Activated CD4-positive, alpha-beta T cell treated with anti-CD3 and anti-CD28 coated beads, Interleukin-2, amount 10 ng/mL, durations not matched to agents 7 days and 5 days (primary cell): ENCODE measurements at places on chromosomes 4 and X.
A peak's percentile ranks its signal among the peaks of the same experiment; 100 is the strongest.

DNA sequence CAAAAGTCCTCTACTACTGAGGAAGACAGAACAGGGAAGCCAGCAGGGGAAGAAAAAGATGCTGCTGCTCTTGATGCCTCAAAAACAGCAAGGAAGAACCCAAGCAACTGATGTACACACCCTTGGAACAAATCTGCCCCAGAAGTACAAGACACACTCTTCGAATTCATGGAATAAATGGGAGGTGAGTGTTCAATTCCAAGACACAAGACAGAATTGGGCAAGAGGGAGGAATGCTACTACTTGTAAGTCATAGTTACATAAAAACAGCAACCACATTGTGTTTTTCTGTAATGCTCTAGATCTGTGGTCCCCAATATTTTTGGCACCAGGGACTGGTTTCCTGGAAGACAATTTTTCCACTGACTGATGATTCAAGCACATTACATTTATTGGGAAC, 58.0 kb upstream of the H2AZ1 start:
- no peak for DNase-seq

- DNase-seq, result no peak
These were observed 561.5 kb downstream of the ANKRD50 start for GRCh38 chr4:124151031-124151430.

GRCh38 chrX:131262738-131263679, 26.1 kb downstream of the IGSF1 start:
- peak; percentile 7 for DNase-seq

DNA sequence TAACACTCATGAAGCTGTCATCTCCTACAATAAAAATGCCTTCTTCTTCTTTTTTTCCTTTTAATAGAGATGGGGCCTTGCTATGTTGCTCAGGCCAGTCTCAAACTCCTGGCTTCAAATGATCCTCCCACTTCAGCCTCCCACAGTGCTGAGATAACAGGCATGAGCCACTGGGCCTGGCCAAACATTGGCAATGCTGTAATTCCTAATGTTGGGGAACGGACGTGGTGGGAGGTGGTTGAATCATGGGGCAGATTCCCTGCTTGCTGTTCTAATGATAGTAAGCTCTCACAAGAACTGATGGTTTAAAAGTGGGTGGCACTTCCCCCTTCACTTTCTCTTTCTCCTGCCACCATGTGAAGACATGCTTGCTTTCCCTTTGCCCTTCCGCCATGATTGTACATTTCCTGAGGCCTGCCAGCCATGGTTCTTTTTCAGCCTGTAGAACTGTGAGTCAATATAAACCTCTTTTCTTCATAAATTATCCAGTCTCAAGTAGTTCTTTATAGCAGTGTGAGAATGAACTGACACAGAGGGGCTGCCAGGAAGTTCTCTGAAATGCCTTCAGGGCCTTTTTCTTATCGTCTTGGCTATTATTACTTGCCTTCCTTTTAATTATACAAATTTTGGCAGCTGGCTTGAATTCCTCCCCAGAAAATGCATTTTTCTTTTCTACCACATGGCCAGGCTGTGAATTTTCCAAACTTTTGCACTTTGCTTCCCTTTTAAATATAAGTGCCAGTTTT, 93.0 kb downstream of the CENPC start:
- no peak for DNase-seq

DNA sequence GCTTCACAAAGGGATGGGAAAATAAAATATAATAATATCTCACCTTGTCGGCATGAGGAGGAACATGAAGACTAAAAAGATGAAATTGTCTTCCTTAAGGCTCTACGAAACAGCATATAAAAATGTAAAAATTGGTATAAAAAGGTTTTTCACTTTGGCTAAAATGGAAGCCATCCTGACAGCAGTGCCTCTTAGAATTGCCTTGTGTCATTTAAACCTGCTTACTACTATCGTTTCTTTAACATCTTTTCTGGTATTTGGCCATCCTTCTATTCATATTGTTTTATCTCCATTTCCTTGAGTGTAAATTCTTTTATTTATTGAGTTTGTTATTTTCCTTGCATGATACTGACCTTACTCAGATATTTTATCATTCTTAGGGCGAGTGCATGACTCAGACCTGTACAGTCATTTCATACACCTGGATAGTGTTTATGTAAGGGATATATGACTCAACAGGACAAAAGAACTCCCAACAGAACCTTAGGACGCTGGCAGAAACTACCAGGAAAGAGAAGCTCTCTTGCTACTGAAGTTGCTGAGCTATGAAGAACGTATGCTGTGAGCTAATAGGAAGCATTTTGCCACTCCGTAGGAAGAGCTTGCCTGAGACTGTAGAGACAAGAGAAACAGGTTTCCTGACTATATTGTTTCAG, 5.8 kb upstream of the CDKN2AIP start:
- no peak for DNase-seq

DNA sequence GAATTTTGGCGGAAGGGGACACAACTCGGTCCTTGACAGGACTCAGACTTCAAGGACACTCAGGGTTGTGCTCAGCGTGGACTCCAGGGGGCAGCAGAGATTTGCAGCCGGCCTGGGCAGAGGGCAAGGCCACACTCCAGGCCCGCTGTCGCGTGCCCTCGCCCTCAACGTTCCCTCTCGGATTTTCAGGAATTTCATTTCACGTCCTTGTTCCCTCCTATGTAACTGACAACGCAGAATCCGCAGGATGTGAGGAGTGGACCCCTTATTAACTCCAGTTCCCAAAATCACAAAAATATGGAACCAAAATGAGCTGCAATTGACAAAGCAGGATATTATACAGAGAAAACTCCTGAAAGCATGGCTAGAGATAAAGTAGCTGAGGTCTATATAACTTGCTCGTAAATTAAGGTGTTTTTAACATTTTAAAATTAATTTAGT, 21.0 kb upstream of the DCTD start:
- DNase-seq, result peak; percentile 62

GRCh38 chr4:60611762-60612496, 588.2 kb upstream of the ADGRL3 start:
- no peak for DNase-seq
